ENCODE measurements at places on chromosomes 16 and 17.
A peak's percentile ranks its signal among the peaks of the same experiment; 100 is the strongest.

- no peak for DNase-seq
Observed at GRCh38 chr17:37740915-37741314, 3.9 kb downstream of the HNF1B start.

DNA sequence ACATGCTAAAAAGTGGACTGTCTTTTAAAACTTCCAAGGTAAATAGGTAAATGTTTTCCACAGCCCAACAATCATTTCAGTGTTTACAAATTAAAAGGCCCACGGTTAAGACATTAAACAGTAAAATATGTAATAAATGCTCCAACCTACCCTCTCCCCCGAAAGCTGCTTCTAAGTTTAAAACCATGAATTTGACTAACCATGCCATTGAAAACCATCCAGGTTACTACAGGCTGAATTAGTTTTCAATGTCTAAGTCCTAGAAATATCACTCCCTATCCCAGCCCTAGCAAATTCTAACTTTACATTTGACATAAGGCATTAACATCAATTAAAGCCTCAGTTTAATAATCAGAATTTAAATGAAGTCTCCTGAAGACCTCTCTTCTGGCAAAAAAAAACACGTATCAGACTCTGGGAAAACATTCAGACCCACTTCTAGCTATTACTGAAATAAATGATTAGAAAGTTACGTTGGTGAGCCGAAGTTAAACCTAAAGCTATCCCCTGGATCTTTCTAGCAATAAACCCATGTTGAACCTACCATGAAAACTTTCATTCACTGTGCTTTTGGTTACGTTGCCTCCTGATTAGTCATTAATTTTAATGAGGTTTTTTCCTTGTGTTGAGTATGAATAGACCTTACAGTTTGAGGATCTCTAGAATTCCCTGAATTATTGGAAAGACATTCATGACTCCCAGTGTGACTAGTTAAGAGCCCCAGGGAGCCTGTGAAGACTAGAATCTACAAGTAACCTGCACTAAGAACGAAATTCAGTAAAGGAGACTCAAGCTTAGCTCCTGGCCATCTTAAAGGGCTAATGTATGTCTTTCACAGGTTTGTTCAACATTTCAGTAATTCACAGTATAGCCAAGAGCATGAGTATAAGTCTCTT lies 1.7 kb upstream of the POLG2 start:
- DNase-seq: no peak

- DNase-seq: no peak
Observed at GRCh38 chr17:49327835-49328784, 33.9 kb downstream of the ZNF652 start.

DNA sequence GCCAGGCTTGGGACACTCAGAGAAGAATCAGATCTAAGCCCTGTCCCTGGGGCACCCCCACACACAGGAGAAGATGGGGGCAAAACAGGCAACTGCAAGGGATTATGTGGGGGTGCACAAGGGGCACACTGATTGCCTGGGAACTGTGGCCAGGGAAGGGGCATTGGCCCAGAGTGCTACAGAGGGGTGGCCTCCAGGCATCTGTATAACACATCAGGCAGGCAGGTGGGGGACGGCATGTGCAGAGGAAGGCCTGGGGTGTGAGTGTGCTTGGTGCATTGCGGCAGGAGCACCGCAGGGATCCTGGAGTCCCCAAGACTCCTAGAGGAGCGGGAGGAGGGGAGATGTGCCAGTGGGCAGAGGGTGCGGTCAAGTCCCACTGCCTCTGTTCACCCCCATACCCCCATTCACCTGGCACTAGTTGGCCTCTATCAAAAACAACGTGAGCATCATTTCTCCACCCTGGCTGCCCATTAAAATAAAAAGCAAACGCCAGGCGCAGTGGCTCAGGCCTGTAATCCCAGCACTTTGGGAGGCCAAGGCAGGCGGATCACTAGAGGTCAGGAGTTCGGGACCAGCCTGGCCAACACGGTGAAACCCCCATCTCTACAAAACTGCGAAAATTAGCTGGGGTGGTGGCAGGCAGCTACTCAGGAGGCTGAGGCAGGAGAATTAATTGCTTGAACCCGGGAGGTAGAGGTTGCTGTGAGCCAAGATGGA lies 41.5 kb downstream of the C16orf82 start:
- DNase-seq: no peak

- DNase-seq: peak; percentile 24
Observed at GRCh38 chr16:31177136-31177535, 2.8 kb upstream of the FUS start.

DNA sequence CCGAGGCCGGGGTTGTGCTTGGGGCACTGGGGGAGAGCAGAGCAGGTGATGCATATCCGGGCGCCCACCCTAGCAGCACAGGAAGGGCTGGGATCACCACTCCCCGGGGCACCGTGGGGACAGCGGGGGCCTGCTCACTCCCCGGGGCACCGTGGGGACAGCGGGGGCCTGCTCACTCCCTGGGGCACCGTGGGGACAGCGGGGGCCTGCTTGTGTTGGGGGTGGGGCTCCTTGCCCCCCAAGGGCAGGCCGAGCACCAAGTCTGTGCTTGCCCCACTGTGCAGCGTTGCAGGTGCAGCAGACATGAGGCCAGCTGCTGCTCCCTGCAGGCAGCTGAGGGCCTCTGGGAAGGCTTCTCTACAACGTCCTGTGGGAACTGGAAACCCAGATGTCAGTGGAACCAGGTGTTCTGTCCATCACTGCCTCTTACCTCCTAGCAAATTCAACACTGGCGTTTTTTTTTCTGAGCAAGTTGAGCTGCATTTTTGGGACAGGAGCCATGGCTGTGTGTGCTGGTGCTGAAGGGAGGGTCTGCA lies 25.0 kb upstream of the ZNF750 start:
- no peak for DNase-seq

- DNase-seq: no peak
Observed at GRCh38 chr17:64662774-64663367, 764 bp upstream of the SMURF2 start.

GRCh38 chr16:60815033-60815432 lies 1221.2 kb downstream of the CDH8 start:
- no peak for DNase-seq

- no peak for DNase-seq
Observed at GRCh38 chr16:6510261-6510660, 822.4 kb upstream of the RBFOX1 start.

- DNase-seq: no peak
Observed at GRCh38 chr16:30747331-30747730, 894 bp upstream of the PHKG2 start.

- DNase-seq: no peak
Observed at GRCh38 chr17:47857551-47858455, 6.8 kb upstream of the SP6 start.
